ENCODE measurements at places on chromosomes 2 and 18.

DNA sequence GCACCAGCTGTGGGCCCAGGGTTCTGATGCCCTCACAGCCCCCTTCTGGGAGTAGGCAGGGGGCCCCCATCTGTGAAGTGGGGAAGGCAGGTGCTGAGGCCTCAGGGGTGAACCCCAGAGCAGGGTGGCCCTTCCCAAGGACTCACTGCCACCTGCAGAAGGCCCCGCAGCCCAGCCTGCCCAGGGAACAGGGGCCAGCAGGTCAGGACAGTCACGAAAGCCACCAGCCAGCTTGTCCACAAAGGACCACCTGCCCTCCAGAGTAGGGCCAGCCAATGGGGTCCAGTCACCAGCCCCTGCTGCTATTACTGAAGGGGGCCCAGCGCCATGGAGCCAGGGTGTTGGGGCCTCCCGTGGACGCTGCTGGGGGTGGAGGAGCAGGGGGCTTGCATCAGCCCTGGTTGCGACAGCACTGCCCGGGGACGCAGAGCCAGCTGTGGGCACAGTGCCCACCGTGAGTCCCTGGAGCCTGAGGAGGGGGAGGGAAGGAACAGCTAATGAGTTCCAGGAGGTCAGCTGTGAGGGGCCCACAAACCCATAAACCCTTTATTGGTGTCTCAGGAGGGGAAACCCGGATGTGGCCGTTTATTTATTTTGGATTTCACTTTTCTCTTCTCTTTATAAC is 11.5 kb upstream of the SNED1 start:
- DNase-seq, result peak; percentile 58

GRCh38 chr2:114011713-114012112 is 121.8 kb downstream of the ACTR3 start:
- no peak for DNase-seq

DNA sequence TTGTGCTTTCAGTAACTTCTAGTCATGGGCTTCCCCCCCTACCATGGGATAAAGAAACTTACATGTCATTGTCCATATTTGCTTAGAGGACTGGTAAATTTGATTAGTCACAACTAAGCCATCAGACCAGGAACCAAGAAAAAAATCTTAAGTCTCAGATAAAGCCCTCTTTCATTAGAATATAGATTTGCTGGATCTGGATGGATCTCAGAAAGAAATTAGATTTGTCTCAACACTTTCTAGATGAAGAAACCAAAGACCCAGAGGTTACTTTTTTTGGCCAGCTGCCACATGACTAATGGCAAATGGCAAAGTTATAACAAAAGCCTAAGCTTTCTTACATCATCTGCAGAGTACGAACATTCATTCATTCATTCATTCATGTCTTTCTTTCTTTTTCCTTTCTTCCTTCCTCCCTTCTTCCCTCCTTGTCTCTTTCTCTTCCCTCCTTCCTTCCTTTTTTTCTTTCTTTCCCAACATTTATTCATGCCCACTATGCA is 60.2 kb downstream of the CDCA7 start:
- DNase-seq, result peak; percentile 61

DNA sequence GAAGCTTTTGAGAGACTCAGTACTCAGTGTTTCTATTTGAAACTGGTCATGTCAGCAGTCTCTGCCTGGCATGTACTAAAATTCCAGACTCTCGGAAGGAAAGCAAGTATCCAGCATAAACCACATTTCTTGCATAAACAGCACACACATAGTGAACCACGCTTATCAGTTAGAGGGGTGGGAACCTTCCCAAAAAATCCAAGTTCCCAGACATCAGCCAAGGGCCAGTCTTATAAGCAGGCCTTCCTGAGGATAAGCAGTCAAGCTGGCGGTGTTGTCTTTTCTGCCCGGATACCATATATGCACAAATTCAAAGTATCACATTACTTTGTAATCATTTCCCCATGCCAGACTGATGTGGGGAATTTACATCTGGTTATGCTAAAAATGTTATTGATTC is 73.6 kb downstream of the ST6GAL2 start:
- DNase-seq, result no peak

- no peak for DNase-seq
These were observed 18.9 kb downstream of the TTR start for GRCh38 chr18:31610286-31611205.

Measured in MG63 (cell line).